ENCODE measurements at places on chromosomes 4 and X.
A peak's percentile ranks its signal among the peaks of the same experiment; 100 is the strongest.

DNA sequence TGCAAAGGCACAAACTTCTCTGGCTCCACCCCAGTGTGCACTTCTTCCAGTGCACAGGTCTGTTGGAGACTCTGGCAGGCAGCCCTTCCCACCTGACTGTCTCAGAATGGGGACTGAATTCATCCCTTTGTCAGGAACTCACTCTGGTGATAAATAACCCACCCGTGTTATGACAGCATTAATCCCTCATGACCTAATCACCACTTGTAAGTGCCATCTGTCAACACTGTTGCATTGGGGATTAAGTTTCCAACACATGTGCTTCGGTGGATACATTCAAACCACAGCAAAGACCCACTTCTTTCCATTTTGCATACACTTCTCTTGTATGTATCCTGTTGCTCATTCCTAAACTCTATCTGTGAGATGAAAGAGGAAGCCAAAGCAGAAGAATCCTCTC lies 1002.9 kb upstream of the IGFBP7 start:
- DNase-seq: no peak

DNA sequence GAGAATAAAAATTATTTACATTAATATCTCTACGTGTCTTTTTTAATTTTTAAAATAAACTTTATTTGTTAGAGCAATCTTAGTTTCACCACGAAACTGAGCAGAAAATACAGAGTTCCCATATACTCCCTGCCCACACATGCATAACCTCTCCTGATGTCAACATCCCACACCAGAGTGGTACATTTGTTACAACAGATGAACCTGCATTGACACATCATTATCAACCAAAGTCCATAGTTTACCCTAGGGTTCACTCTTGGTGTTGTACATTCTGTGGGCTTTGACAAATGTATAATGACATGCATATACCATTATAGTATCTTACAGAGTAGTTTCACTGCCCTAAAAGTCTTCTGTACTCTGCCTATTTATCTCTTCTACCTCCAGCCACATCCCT lies 110.6 kb upstream of the OTUD4 start:
- DNase-seq: no peak

DNA sequence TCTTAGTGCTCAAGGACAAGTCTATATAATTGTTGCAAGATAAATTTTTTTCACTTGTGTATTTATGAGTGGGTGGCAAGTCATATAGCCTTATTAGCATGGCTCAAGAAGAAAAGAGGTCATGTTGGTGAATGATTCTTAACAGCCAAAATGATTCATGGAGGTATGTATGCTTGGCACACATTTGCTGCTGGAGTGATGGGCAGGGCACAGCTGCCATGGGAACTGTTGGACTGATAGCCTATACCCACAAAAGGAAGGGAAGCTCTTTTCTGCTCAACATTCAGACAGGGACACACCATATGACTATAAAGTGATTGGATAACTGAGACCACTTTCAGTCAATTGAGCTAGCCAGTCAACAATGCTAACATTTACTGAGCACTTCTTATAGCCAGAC lies 46.8 kb upstream of the PITX2 start:
- peak; percentile 26 for DNase-seq

DNA sequence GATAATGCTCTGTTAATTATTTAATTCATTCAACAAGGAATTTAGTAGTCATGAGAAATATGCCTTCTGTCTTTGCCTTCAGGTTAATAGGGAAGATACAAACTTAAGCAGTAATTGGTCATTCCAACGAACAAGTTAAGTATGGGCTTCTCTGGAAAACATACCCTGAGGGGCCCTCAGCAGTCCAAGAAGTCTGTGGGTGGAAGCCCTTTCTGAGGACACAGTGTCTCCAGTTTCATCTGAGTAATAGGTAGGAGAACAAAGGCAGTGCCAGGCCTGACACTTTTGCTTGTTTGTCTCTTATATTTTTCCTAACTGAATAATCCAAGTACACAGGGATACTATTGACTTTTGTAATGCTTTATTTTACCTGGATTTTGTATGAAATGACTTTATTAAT lies 262.5 kb downstream of the FBXW7 start:
- no peak for DNase-seq

DNA sequence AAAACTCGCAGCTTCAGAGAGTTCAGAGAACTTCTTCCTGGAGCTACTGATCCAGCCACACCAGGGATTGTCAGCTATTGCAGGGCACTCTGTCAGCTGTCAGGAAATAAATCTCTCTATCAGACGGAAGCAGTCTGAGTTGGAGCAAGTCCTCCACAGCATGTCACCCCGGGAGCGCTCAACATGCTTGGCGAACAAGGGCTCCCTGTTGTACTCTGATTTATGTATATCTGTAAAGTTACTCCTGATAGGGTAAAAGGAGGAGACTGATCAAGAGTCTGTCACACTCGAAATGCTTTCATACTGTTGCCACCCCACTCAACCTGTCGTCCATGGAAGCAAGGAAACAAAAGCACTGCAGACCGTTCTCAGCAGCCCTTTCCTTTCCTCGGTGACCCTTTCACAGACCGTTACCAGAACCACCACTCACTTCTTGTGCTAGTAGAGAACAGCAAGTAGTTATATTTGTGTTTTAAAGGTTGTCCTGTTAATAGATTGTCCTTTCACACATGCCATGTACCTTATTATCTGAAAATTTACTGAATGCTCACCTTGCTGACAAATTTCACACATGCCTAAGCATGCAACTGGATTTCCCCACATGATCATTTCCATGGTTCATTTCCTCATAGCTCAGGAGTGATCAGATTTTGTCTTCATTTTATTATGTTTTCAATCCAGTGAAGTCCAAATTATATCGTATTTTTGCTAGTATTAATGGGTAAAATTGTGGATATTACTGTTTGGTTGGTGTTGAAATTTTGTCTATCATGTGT lies 2108.9 kb upstream of the TENM3 start:
- DNase-seq: no peak

DNA sequence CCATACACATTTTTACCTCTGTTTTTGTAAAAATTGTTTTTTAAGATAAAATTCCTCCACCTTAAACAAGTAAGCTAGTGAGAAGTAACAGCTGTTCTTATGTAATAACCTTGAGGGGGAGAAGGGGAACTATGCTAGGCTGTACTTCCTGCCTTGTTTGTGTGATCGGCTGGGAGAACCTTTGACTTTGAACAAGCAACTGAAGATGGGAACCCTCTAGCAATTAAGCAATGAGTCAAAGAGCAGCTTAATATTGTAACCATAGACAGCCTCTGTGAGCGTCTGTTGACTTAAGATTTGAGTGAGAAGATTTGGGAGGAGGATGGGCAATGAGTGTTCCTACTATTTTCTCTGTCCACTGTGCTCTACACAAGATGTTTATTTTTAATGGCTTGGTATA lies 135.1 kb downstream of the SCLT1 start:
- no peak for DNase-seq

- DNase-seq: no peak
These were observed at the start of gene SLC6A14 for GRCh38 chrX:116436358-116436816. SLC6A14 (plus strand) TSS chrX:116436606; CDS start chrX:116436710, 104 bp downstream.

Data from fibroblast of skin of back (primary cell).